ENCODE measurements at places on chromosomes 4 and X. TPM values are rescaled to one million over a fixed set of nuclear protein-coding genes. Genes with fewer than 3 reads are reported as not detected.

DNA sequence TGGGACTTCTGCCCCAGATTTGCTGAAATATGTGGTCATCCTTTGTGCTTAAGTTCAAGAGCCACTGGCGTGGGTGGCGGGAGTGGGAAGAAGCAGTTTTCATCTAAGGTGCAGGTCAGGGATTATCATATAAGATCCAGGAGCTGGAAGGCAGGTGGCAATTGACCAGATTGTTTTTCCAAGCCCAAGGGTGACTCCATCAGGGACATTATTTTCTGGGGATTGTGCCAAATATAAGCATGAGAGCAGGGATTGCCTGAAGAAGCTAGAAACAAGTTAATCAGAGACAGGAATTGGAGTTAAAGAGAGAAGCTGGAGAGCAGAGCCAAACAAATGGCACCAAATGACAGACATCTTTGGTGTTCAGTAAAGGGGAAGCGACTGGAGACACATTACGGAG lies 19.4 kb upstream of the SEL1L3 start:
- H3K36me3 ChIP-seq: no peaks in the 10 kb centered on the region
- no peak overlapping the region for H3K4me3 ChIP-seq
- DNase-seq: no peak
- no peak overlapping the region for H3K27ac ChIP-seq

DNA sequence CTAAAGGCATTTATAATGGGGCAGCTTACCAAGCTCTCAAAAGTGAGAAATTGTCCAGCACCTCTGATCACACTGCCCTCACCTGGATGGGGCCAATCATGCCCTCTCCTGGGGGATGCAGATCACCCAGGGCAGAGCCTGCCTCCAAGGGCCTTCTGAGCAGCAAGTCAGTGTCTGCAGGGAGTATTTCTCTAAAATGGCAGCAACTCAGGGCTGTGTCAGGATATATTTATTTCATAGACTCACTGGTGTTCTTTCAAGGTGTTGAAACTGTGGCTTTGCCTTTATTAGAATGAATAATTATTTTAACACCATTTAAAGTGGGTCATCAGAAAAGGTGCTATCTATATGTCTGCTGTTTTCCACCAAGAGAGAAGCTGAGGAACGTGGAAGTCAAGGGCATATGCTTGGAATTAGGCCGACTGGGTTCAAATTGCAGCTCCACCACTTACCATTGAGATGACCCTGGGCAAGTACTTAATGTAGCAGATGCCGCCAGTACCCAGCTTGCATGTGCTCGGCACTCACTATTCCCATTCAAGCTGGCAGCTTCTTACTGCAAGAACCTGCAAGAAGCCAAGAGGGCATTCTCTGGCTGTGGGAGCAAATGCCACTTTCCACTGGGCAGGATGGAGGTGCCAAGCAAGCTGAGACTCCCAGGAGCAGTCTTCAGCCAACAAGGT lies 590.0 kb downstream of the BCOR start:
- H3K36me3 ChIP-seq: no peaks in the 10 kb centered on the region
- H3K27ac ChIP-seq: no peak overlapping the region
- no peak for DNase-seq
- no peak overlapping the region for H3K4me3 ChIP-seq

DNA sequence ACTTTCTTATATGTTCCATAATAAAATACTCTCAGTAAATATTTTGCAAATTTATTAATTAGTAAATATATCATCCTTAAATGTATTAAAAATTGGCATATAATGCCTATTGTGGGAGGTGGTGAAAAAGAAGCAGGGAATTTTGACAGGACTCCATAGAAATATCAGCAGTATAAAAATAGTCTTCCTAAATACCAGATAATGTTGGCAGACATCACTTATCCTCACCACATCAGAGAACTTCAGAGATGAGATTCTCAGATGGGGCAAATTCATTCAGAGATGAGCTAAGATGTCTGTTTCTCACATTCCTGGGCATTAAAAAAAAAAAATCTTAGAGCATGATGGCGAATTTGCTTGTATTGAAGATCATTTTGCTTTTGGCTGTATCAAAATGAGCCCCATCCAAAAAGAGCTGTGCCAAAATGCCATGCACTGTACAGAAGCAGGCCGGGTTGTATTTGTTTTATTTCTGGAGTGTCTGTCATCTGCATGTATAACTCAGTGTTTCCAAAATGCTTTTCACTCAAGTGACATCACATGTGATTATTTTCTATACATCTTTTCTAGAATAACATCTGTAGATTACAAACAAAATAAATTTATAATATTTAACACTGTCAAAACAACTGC lies 41.7 kb downstream of the ATP8A1 start:
- H3K4me3 ChIP-seq: no peak overlapping the region
- DNase-seq: no peak
- H3K36me3 ChIP-seq: no peaks in the 10 kb centered on the region
- no peak overlapping the region for H3K27ac ChIP-seq
- no peaks in the 10 kb centered on the region for H3K4me1 ChIP-seq
- H3K27me3 ChIP-seq: no peaks in the 10 kb centered on the region

DNA sequence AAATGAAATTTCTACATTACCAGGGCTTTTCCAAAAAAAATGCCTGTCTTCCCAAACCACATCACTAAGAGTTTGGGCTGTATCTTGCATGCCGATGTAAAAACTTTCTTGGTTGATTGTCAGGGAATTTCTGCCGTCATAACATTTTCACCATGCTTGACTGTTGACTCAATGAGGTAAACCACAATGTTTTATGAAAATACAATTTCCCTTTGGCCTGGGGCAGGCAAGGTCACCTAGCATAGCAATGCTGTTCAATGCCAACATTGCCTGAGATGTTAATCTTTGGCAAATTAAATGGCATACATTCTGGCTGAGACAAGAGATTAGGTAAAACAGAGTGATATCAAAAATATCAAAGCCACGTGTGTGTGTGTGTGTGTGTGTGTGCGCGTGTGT lies 137.1 kb upstream of the TBL1X start:
- H3K4me1 ChIP-seq: peaks cover 5% of the 10 kb centered on the region
- no peaks in the 10 kb centered on the region for H3K36me3 ChIP-seq
- no peaks in the 10 kb centered on the region for H3K27me3 ChIP-seq
- H3K27ac ChIP-seq: no peak overlapping the region
- no peak overlapping the region for H3K4me3 ChIP-seq

GRCh38 chrX:129719268-129719667 lies 19.5 kb upstream of the XPNPEP2 start:
- H3K36me3 ChIP-seq: no peaks in the 10 kb centered on the region
- H3K4me1 ChIP-seq: no peaks in the 10 kb centered on the region
- peaks cover 33% of the 10 kb centered on the region for H3K27me3 ChIP-seq
- no peak overlapping the region for H3K27ac ChIP-seq
- H3K4me3 ChIP-seq: no peak overlapping the region

DNA sequence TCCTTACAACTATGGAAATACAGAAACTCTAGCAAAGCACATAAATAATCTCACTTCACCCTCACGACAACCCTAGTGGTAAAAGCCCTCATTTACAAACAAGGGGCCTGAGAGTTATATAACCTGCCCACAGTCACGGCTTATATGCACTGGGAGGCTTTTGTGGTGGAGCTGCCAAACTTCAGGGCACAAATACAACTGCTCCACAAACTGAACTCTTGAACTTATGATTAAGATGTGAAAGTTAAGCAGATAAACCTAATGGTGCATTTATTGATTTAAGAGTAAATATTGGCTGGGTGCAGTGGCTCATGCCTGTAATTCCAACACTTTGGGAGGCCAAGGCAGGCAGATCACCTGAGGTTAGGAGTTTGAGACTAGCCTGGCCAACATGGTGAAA lies 19.0 kb downstream of the SLC2A9 start:
- H3K27ac ChIP-seq: no peak overlapping the region
- no peaks in the 10 kb centered on the region for H3K27me3 ChIP-seq
- H3K36me3 ChIP-seq: no peaks in the 10 kb centered on the region
- H3K4me3 ChIP-seq: no peak overlapping the region
- DNase-seq: no peak

DNA sequence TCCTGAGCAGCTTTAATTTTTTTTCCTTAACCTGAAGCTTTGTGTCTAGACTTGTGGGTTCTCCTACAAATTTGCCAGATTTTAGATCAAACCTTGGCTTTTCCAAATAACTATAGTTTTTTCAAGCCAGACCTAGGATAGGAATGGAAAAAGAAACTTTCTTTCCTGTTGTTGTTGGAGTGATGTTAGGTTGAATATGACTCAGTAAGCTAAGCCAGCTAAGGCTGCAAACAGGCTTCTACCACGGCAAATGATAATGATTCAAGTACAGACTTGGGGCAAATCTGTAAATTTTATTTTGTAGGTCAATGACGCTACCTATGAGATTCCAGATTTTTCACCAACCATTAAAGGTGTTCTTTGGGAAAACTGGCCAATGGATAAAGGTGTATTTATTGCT lies 45.6 kb downstream of the WDR19 start:
- H3K4me1 ChIP-seq: no peaks in the 10 kb centered on the region
- peaks cover 34% of the 10 kb centered on the region for H3K36me3 ChIP-seq
- H3K27ac ChIP-seq: no peak overlapping the region
- H3K27me3 ChIP-seq: no peaks in the 10 kb centered on the region

DNA sequence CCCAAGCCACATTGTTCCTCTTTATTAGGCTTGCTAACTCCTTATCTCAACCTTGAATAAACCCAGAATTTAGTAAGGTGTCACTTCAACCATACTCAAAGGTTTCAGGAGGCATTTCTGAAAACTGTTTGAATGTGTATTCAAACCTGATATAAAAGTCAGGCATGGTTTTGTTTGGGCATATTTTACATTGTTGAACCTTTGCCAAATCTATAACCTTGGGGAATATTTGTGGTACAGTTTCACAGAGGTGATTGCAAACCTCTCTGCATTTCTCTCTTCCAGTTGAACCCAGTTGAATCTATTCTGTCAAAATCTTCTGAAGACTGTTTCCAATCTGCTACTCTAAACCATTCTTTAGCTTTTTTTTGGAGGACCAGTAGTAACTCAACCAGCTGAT lies 409.0 kb downstream of the TECRL start:
- H3K4me1 ChIP-seq: no peaks in the 10 kb centered on the region
- H3K27ac ChIP-seq: no peak overlapping the region
- no peak overlapping the region for H3K4me3 ChIP-seq
- DNase-seq: no peak

DNA sequence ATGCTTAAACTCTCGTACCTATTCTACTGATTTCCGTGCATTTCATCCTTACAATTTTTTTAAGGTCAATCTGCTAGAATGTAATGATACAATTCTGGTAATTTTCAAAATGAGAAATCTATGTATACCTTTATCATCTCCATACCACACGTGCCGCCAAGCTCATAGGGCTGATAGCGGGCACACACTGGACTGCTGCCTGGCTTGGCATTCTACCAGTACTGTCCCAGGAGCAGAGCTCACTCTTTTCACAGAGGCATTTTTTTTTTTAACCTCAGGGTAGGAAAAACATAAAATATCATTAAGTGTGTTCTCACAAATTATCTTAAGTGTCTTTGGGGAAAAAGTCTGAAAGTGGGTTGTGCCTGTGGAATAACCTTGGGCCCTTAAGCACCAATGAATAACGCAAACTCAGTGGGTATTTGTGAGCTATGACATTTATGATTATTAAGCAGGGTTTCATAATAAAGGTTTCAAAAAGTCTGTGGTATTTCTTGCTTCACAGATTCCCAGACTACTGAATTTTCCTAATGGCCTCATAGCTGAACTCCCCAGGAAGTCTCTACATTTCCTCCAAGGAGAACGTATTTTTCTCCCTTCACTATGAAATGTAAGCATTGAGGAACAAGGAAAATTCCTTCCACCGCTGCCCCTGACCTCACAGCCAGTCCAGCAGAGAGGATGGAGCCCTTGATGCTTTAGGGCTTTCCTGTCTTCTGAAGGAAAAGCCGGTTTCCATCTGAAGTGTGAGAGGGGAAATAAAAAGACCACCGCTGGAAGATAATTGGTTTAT lies 125.2 kb downstream of the ELOVL6 start:
- no peak overlapping the region for H3K4me3 ChIP-seq
- H3K4me1 ChIP-seq: peaks cover 27% of the 10 kb centered on the region
- no peaks in the 10 kb centered on the region for H3K36me3 ChIP-seq
- no peak for DNase-seq
- no peaks in the 10 kb centered on the region for H3K27me3 ChIP-seq

GRCh38 chr4:3299976-3300671 lies 7.3 kb downstream of the RGS12 start:
- DNase-seq: no peak
- H3K27ac ChIP-seq: no peak overlapping the region
- peaks cover 16% of the 10 kb centered on the region for H3K4me1 ChIP-seq
- H3K4me3 ChIP-seq: no peak overlapping the region

- no peak for DNase-seq
- peak overlapping the region; percentile 48 for H3K27ac ChIP-seq
- peaks cover 12% of the 10 kb centered on the region for H3K4me1 ChIP-seq
- no peak overlapping the region for H3K4me3 ChIP-seq
- H3K36me3 ChIP-seq: no peaks in the 10 kb centered on the region
- H3K27me3 ChIP-seq: no peaks in the 10 kb centered on the region
Observed at GRCh38 chr4:4480685-4481398, 61.0 kb downstream of the STX18 start.

DNA sequence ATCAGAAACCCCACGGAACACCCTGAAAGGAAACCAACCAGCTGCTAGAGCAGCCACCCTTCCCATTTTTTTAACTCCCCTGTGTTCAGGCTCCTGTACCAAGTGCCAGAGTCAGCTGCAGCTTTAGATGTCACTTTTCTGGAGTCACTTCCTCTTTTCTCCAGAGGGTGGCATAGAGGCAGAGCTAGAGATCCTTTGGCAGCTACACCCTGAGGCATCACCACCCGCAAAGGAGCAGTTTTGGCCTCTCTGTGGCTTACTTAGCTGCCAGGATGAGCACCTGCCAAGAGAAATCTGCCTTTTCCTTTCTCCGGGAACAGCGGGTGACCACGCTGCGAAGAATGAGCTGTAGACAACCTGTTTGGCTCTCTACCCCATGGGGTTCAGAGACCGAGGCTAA lies 58.0 kb upstream of the CHRDL1 start:
- no peak overlapping the region for H3K4me3 ChIP-seq
- no peak overlapping the region for H3K27ac ChIP-seq
- DNase-seq: no peak
- H3K27me3 ChIP-seq: peaks cover 7% of the 10 kb centered on the region
- no peaks in the 10 kb centered on the region for H3K36me3 ChIP-seq

GRCh38 chrX:136162827-136163570 lies 15.7 kb downstream of the FHL1 start:
- no peaks in the 10 kb centered on the region for H3K27me3 ChIP-seq
- peak overlapping the region; percentile 27 for H3K4me3 ChIP-seq
- DNase-seq: no peak
- H3K4me1 ChIP-seq: peaks cover 93% of the 10 kb centered on the region
- peak overlapping the region; percentile 93 for H3K27ac ChIP-seq
- peaks cover 26% of the 10 kb centered on the region for H3K36me3 ChIP-seq

GRCh38 chr4:21625447-21625846 lies 323.1 kb downstream of the KCNIP4 start:
- H3K36me3 ChIP-seq: no peaks in the 10 kb centered on the region
- peaks cover 5% of the 10 kb centered on the region for H3K27me3 ChIP-seq
- H3K27ac ChIP-seq: no peak overlapping the region
- no peak for DNase-seq
- H3K4me1 ChIP-seq: no peaks in the 10 kb centered on the region
- no peak overlapping the region for H3K4me3 ChIP-seq

- no peak overlapping the region for H3K4me3 ChIP-seq
- H3K27me3 ChIP-seq: no peaks in the 10 kb centered on the region
- H3K4me1 ChIP-seq: no peaks in the 10 kb centered on the region
- H3K36me3 ChIP-seq: no peaks in the 10 kb centered on the region
Observed at GRCh38 chrX:30791296-30792278, 97.5 kb downstream of the TAB3 start.

GRCh38 chr4:151690876-151691275 lies 69.9 kb downstream of the GATB start:
- H3K4me3 ChIP-seq: no peak overlapping the region
- H3K36me3 ChIP-seq: peaks cover 4% of the 10 kb centered on the region
- H3K27ac ChIP-seq: no peak overlapping the region
- no peak for DNase-seq
- no peaks in the 10 kb centered on the region for H3K27me3 ChIP-seq
- peaks cover 8% of the 10 kb centered on the region for H3K4me1 ChIP-seq

KLKB1 gene
- not detected for total RNA-seq

LRAT gene
- not detected for total RNA-seq

MAP3K15 gene
- not detected for total RNA-seq

FGFBP2 gene
- total RNA-seq: not detected

BMP2K gene
- total RNA-seq: 23.0 TPM

Measured in osteocyte (in vitro differentiated cells).